NCI-H526 (cell line): ENCODE measurements at places on chromosomes 2 and 18.

- no peak for DNase-seq
These were observed 50.5 kb downstream of the ZNF532 start for GRCh38 chr18:58915006-58915799.

- DNase-seq, result no peak
These were observed 42.8 kb upstream of the IL1R1 start for GRCh38 chr2:102099536-102100298.

GRCh38 chr2:20005067-20005627 lies 7.3 kb downstream of the MATN3 start:
- no peak for DNase-seq

DNA sequence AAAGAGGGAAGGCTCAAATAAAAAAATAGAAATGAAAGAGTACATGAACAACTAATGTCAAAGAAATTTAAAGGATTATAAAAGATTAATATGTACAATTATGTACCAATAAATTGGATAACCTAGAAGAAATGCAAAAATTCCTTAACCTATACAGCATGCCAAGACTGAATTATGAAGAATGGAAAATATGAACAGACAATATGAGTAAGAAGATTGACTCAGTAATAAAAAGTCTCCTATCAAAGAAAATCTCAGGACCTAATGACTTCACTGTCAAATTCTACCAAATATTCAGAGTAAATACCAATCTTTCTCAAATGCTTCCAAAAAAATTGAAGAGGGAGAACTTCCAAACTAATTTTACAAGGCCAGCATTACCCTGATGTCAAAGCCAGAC lies 120.2 kb upstream of the SPOPL start:
- DNase-seq, result no peak

- no peak for DNase-seq
These were observed 480.9 kb upstream of the TMEFF2 start for GRCh38 chr2:192675681-192676080.

DNA sequence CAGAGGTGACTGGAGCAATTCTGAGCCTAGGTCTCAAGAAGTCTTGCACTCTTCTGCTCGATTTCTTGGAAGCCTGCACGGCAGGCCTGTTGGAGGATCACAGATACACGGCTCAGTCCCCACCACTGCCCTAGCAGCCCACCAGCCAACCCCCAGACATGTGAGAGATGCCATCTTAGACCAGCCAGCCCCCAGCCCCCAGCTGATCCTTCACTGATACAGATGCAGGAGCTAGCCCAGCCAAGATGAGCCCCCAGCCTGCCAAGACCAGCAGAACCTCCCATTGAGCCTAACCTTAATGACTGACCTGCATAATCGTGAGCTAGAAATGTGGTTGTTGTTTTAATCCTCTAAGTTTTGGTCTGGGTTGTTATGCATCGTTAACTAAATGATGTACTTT lies 47.5 kb downstream of the INHBB start:
- DNase-seq, result no peak

DNA sequence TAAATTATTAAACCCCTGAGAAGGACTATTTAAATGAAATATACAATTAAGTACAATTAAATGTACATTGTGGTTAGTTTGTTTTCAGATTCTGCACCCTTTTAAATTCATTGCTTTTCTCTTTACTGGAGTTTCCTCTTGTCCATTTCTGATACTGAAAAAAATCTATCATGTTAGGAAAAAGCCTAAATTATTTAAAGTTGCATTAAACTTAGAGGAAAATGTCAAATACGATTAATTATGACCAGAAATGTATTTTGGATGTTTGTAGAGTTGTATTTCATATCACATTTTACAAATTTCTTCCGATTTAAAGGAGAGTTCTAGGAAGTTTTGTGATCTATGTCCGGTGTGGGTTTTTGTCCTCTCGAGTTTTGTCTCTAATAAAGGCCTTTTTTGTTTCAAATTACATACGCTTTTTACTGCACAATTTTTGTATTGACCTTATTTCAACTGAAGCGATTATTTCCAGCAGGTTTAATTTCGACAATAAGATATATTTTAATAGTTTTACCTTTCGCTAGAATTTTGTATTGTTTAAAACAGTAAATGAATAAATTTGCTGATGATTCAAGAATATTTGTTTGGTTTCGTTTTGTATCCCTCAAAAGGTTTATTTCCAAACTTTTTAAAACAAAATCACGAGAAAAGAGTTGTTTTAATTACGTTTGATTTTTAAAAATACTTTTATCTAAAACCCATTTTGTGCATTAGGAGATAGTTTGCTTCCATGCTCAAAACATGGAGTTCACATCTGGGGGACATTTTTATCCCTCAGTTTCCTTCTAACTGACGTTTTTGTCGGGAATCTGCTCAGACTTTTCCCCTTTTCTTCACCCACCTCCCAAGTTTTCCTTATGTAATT lies 3.3 kb upstream of the SATB2 start:
- DNase-seq, result no peak

DNA sequence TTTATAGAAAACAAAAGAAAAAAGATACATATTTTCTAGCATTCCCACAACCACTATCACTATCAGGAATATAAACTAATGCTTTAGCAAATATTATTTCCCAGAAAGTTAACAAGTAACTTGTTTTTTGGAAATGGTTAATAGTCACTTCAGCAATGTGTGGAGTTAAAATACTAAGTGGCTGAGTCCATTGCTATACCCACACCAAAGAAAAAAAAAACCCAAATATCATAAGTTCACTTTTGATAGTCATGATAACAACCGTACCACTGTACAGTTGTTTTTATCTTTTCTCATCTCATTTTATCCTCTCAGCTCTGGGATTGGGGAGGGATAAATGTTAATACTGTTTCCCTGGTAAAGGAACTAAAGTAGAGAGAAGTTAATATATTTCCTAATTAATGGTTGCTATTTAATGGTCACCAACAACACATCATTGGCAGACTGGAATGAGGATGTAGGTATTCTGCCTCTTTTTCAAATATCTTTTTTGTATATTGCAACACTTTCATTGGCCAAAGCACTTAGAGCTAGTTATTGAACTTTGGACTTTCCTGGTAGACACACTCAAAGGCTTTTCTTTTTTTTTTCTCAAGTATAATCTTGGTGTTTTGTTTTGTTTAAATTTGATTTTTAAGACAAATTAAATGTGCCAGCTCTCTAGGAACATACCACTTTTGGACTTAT lies 18.4 kb upstream of the KANSL1L start:
- no peak for DNase-seq

DNA sequence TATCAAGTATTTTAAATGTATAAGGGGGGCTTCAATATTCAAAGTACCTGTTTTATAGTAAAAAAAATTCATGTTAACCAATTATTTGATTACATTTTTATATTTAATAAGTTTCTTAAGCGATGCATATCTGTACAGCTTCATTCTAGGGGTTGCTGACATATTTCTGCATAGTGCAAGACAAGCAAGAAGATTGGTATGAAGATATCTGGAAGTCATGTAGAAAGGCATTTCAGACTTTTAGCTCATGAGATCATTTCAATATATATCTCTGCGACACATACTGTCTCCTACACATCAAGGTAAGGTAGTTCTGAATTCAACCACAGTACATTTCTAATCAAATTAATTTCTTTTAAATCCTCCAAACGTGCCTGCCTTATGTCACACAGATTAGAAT lies 73.1 kb downstream of the MEMO1 start:
- DNase-seq, result no peak

- DNase-seq, result no peak
These were observed 524.7 kb upstream of the CRIM1 start for GRCh38 chr2:35830833-35831232.

DNA sequence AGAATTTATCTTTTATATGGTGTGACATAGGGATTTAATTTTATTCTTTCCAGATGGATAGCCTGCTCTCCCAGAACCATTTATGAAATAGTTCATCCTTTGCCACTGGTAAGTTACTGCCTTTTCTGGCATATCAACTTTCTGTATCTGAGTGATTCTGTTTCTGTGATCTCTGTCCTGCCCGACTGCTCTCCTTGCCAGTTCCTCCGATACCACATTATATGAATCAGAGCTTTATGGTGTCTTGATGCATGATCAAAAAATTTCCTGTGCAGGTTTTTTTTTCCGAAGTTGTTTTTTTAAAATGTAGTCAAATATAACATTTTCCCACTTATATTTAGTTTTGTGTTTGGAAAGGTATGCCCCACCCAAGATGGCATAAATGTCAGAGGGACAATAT lies 242.5 kb downstream of the CYP26B1 start:
- no peak for DNase-seq

DNA sequence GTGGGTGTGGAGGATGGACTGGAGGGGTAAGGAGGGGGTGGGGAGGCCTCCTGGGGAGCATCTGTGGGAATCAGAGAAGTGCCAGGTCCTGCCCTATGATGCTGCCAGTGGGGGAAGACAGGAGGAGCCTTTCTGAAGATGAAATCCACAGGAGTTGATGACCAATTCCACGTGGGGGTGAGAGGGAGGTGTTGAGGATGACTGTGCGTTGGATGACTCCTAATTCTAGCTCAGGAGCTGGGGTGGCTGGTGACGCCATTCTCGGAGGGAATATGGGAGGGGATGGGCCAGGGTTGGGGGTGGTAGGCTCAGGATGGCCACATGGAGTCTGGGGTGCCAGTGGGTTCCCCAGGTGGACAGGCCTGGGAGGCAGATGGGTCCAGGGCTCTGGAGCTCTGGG lies 32.3 kb downstream of the EMX1 start:
- no peak for DNase-seq

- DNase-seq, result no peak
These were observed at the start of gene L3MBTL4 for GRCh38 chr18:6414723-6415417. Gene L3MBTL4, minus strand, starts transcription at chr18:6414911. Its CDS starts 103,286 bp downstream, at chr18:6311625.

DNA sequence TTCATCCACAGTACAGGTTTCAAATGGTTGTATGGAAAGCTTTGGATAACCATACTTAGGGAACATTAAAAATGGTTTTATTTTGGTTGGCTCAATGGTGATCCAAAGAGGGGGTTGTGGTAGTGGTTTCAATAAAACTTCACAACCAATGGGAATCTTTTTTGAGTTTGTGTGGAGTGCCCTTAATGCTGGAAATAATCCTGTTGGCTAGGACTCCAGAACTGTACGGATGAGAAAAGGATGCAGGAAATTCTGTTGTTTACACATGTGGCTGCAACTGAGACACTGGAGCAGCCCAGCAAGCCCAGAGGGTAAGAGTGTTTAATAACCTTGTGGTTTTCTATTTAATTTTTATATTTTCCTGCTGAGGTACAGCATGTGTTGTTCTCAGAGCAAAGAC lies at the start of gene CCDC102B:
Gene CCDC102B (plus strand): TSS at position 210 of the 400 bp plus-strand sequence. CDS start 38,684 bp downstream, outside the sequence.
- no peak for DNase-seq

DNA sequence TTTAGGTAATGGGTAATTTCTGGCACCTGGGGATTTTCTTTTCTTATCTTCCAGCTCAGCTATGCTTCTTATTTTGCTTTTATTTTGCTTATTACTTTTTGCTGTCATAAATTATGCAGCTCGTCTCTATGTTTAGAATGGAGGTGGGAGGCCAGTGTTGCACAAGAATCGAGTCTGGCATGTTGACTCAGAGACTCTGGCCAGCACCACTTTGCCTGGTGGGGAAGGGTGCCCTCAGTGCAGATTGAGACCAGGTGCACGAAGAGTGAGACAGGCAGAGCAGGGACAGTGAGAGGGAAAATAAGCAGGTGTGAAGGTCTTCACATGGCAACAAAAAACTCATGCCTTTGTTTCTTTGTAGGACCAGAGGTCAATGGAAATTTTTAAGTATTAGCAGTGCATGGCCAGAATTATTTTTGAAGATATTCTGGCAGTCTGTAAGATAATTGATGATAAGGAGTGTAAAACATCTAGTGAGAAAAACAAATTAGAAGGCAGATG lies 59.2 kb upstream of the SLC5A7 start:
- no peak for DNase-seq

GRCh38 chr2:152176113-152176714 lies 651 bp upstream of the STAM2 start:
- DNase-seq, result no peak

GRCh38 chr2:133485868-133486267 lies 82.4 kb downstream of the NCKAP5 start:
- DNase-seq, result no peak

DNA sequence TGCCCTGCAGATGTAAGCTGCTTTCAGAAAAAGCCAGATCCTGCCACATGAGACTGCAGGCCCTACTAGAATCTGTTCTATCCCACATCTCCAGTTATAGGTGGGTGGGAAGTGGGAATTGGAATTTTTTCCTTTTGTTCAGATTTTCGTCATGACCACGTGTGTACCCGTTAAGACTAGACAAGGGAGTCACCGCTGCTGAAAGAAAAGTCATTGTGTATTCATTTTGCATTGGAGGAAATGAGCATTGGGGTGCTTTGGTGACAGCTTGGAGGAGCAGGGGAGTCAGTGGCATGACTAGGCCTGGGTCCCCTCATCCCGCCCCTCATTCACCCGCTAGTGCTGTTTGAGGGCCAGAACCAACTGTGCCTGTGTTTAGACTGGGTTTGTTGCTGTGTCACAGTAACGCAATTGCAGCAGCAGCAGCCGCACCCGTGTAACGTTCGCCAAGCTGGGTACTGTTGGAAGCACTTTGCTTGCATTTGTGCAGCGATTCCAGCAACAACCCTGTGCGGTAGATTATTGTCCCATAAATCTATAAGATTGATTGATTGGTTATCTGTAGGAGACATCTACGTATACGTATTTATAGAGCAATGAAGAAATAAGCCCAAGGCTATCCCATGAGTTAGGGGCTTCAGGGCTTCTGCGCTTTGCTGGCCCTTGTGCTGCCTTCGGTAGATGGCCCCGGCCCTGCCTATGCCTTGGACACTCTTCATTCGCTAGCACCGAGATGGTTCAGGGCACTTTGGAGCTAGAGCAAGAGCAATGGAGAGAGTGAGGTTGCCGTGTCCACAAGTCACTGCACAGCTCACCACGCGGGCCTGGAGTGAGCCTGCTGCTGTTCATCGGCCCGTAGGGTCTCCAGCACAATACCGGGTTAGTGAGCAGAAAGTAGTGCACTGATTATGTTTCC lies 194.9 kb downstream of the AGAP1 start:
- DNase-seq, result no peak

DNA sequence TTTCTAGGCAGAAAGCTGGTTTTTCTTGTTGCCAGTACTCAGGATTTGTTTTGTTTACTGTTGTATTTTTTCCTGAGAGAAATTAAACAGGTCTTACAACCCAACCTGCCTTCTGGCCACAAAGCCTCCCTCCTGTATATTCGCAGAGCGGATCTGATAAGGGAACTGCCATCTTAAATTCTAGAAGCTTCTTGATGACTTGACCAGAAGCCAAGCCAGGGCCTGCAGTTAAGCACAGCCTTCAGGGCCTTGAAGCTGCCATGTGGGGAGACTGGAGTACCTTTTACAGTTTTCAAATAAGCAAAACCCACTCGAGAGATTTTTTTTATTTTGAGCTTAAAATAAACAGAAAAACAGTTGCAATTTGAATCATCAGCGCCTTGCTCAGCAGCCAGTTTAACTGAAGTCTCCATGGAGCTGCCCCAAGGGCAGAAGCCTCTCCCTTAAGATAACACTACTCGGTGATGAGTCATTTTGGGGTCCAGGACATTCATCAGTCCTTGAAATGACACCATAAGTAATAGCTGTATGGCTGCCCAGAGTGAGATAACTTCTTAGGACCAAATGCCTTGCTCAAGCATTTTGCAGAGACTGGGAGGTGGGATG lies 51.5 kb upstream of the PHLPP1 start:
- no peak for DNase-seq

DNA sequence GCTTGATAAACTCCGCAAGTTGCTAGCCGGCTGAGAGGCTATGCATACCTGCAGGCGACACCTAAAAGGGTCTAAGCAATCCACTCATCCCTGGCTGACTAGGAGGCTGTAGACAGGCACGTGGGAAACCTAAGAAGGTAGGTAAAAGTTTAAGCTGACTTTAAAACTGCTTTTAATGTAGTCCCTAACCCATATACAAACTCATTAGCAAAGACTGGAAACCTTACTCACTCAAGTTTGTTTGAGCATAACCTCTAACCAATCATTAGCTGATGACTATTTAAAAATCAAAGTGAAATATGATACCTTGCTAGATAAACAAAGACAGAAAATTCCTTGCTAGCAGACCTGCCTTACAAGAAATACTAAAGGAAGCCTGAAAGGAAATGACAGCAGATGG lies 106.4 kb downstream of the EXOC6B start:
- no peak for DNase-seq
